Mucosa of gallbladder (tissue), 1 donor: ENCODE measurements at places on chromosomes 6 and 20. TPM values are rescaled to one million over a fixed set of nuclear protein-coding genes. Genes with fewer than 3 reads are reported as not detected.

Gene GSTA3
- not detected for total RNA-seq

Gene NKAPL
- 1.9 TPM for total RNA-seq

Gene FOXC1
- 9.5 TPM for total RNA-seq

Gene MROH8
- 1.8 TPM for total RNA-seq

Gene SDCBP2
- total RNA-seq = 176 TPM

Gene HUS1B
- 0.46 TPM for total RNA-seq

Gene ASIP
- not detected for total RNA-seq

Gene SAPCD1
- 2.7 TPM for total RNA-seq

GRCh38 chr6:3788408-3789017 is 37.0 kb upstream of the PXDC1 start:
- DNase-seq = peak; percentile 26

DNA sequence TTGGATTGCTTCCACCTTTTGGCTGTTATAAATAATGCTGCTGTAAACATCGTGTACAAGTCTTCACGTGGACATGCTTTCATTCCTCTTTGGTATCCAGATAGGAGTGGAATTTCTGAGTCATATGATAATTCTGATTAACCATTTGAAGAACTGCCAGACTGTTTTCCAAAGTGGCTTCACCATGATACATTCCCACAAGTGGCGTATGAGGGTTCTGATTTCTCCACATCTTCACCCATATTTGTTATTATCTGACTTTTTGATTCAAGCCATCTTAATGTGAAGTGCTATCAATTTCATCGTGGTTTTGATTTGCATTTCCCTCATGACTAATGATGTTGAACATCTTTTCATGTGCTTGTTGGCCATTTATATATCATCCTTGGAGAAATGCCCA is 2.9 kb upstream of the SNRPB start:
- no peak for DNase-seq

DNA sequence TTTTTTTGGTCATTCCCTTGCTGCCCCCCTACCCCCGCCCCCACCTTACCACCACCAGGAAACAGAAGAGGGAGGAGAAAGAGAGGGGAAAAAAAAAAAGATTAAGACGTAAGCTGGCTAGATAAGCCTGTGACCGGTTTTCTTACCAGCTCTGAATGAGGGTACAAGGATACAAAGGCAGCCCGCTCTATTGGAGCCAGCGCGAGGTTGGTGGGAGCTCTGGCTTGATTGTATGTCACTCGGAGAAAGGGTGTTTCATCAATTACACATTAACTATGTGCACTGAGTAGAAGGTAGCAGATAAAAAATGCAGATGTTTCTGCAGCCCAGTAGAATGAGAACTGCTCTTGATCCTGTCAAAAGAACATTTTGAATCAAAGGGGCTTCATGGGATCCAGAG is 28.6 kb upstream of the OLIG3 start:
- no peak for DNase-seq

DNA sequence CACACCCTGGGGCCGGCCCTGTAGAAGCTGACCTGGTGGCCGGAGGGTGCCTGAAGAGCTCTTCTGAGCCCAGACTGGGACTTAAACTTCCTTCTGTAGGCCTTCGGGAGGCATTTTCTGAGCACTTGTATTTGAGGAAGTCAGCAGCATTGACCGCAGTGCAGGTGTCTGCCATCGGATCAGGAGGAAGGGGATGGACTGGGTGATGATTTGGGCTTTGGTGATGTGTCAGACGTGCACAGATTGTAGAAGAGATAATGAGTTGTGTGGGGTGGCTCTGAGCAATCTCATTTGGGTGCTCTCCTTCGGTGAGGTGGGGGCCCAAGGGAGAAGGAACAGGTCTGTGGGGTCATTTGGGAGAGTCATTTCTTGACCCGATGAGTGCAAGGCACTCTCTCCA is 150.9 kb downstream of the ARID1B start:
- no peak for DNase-seq

- DNase-seq = no peak
These were observed 207.7 kb downstream of the MAFB start for GRCh38 chr20:40481337-40481736.

DNA sequence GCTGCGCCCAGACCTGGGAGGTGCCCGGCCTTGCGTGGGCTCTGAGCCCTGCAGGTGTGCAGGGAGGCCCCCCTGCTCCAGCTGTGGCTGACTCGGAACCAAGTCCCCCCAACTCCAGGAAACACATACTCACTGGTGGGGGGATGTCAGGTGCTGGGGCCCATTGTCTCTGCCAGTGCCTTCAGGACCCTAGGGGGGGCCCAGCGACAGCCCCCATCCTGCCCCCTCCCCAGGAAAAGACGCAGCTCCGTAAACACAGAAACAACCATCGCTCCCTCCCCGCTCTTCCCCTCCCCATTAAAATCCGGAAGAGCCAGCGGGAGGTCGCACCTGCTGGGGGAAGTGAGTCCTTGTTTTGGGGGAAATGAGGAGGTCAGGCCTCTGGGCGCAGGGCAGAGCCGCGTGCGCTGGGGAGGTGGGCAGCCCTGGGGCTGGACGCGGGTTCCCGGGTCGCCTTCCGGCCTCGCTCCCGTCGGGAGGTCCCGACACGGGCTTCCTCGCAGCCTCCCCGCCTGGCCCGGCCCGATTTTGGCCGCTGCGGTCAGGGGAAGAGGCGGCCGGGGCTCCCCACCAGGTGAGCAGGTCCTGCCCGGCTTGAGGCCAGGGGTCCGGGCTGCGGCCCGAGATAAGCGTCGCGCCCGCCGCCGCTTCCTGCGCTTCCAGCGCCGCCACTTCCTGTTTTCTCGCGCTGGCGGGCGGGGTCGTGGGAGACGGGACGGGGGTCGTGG is 6.2 kb downstream of the C20orf204 start:
- no peak for DNase-seq

GRCh38 chr20:37686762-37687477 is 6.9 kb upstream of the CTNNBL1 start:
- no peak for DNase-seq

GRCh38 chr6:87282743-87283142 is 39.6 kb upstream of the SMIM8 start:
- DNase-seq = no peak

- DNase-seq = peak; percentile 65
These were observed 114.3 kb upstream of the SLC2A12 start for GRCh38 chr6:134166511-134167261.

- no peak for DNase-seq
These were observed 59.9 kb downstream of the EYA2 start for GRCh38 chr20:46954490-46955038.

GRCh38 chr6:41747256-41748101 is at the start of gene PGC:
Gene PGC, minus strand, starts transcription at chr6:41747397. Its CDS starts 63 bp downstream, at chr6:41747334.
- DNase-seq = no peak

GRCh38 chr20:6231556-6231955 is 108.7 kb upstream of the FERMT1 start:
- DNase-seq = no peak

DNA sequence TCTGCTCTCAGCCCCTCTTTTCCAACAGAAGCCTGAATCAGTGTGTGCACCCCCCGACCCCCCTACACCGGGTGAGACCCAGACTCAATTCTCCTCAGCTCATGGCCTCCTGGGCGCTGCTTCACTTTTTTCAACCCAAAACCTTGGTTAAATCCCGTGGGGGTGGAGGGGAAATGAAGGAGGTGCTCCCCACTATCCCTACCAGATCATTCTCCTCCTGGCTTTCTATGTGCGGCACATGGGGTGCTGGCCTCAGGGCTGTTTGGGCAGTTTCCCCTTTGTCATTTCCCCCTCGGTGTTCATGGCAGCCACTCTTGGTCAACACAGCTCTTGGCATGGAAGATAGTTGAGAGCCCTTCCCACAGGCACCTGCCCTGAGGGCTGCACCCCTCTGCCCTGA is 4.6 kb downstream of the CST4 start:
- no peak for DNase-seq
